CD4-positive, CD25-positive, alpha-beta regulatory T cell (primary cell): ENCODE measurements at places on chromosomes 11 and 22. TPM values are rescaled to one million over a fixed set of nuclear protein-coding genes. Genes with fewer than 3 reads are reported as not detected.
A peak's percentile ranks its signal among the peaks of the same experiment; 100 is the strongest.

The RRAS2 gene
- 13.9 TPM for total RNA-seq

The BLID gene
- total RNA-seq, result not detected

The MAP4K2 gene
- total RNA-seq, result 85.0 TPM

The GTSE1 gene
- total RNA-seq, result 1.3 TPM

The OR8G1 gene
- total RNA-seq, result not detected

The GDPD4 gene
- not detected for total RNA-seq

The OR52E8 gene
- not detected for total RNA-seq

The MRGPRE gene
- total RNA-seq, result not detected

The LDHAL6A gene
- total RNA-seq, result not detected

The SFI1 gene
- 300 TPM for total RNA-seq

The NCF4 gene
- total RNA-seq, result 53.1 TPM

- H3K4me3 ChIP-seq, result no peak overlapping the region
- H3K4me1 ChIP-seq, result no peaks in the 10 kb centered on the region
- H3K27me3 ChIP-seq, result no peaks in the 10 kb centered on the region
- H3K36me3 ChIP-seq, result no peaks in the 10 kb centered on the region
Observed at GRCh38 chr11:33500861-33501479, 199.7 kb downstream of the C11orf91 start.

- H3K4me3 ChIP-seq, result no peak overlapping the region
- no peaks in the 10 kb centered on the region for H3K36me3 ChIP-seq
- no peaks in the 10 kb centered on the region for H3K4me1 ChIP-seq
- DNase-seq, result no peak
- no peaks in the 10 kb centered on the region for H3K27me3 ChIP-seq
- no peak overlapping the region for H3K27ac ChIP-seq
Observed at GRCh38 chr11:109641549-109641948, 219.6 kb downstream of the C11orf87 start.

GRCh38 chr11:76225122-76225611 is 18.9 kb upstream of the WNT11 start:
- no peak for DNase-seq
- H3K4me1 ChIP-seq, result no peaks in the 10 kb centered on the region
- no peaks in the 10 kb centered on the region for H3K27me3 ChIP-seq
- no peaks in the 10 kb centered on the region for H3K36me3 ChIP-seq
- H3K27ac ChIP-seq, result no peak overlapping the region

GRCh38 chr11:133023232-133023631 is 509.1 kb downstream of the OPCML start:
- H3K4me1 ChIP-seq, result no peaks in the 10 kb centered on the region
- no peak for DNase-seq
- no peaks in the 10 kb centered on the region for H3K36me3 ChIP-seq
- H3K4me3 ChIP-seq, result no peak overlapping the region
- H3K27me3 ChIP-seq, result no peaks in the 10 kb centered on the region
- no peak overlapping the region for H3K27ac ChIP-seq

DNA sequence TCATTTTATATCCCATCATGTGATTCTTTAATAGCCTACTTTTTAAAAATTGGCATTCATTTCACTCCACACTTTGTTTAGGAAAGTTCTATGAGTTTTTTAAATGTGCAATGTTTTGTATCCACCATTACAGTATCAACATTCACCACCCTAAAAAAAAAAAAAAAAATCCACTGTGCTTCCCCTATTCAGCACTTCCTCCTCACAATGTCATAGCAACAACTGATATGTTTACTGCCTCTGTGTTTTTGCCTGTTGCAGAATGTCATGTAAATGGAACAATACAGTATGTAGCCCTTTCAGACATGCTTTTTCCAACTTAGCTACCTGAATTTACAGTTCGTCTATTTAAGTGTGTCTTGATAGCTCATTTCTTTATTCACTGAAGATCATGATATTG is 754.2 kb downstream of the FAM181B start:
- no peaks in the 10 kb centered on the region for H3K27me3 ChIP-seq
- no peaks in the 10 kb centered on the region for H3K36me3 ChIP-seq

DNA sequence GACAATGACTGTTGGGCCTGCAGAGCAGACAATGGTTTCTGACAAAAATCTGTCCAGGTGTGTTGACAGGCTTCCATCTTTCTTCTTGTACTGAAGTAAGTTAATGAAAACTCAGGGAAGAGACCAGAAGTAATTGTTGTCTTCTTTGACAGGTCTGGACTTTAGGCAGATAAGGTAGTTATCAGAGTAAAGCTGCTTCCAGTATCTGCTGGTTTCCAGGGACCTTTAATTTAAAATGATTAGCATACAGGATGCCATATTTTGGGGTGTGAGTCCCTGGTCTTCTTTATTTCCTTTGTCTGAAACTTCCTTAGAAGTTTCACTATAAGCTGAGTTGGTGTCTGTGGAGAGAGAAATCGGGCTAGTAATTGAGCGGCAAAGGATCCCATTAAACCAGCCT is 1.4 kb downstream of the TMX2 start:
- H3K27me3 ChIP-seq, result no peaks in the 10 kb centered on the region
- peaks cover 3% of the 10 kb centered on the region for H3K36me3 ChIP-seq
- H3K27ac ChIP-seq, result no peak overlapping the region
- H3K4me1 ChIP-seq, result peaks cover 35% of the 10 kb centered on the region
- no peak for DNase-seq

- no peaks in the 10 kb centered on the region for H3K27me3 ChIP-seq
- no peak overlapping the region for H3K4me3 ChIP-seq
- H3K36me3 ChIP-seq, result peaks cover 2% of the 10 kb centered on the region
- H3K4me1 ChIP-seq, result no peaks in the 10 kb centered on the region
Observed at GRCh38 chr11:103055221-103055890, 36.6 kb downstream of the DCUN1D5 start.

DNA sequence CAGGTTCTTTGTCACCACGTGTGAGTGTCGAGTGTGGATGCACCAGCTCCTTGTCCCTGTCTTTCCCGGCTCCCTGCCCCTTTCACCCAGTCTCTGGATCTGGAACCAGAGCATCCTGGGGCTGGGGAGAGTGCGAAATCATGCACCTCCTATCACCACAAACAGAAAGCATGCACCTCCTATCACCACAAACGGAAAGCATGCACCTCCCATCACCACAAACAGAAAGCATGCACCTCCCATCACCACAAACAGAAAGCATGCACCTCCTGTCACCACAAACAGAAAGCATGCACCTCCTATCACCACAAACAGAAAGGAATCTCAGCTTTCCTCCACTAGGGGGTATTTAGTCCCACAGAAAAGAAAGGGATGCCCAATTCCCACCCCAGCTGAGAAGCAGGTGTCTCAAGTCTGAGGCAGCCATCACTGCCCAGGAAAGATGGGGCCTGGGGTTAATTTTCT is 5.9 kb upstream of the GLB1L3 start:
- H3K4me1 ChIP-seq, result peaks cover 24% of the 10 kb centered on the region
- H3K27ac ChIP-seq, result no peak overlapping the region
- H3K27me3 ChIP-seq, result no peaks in the 10 kb centered on the region
- no peaks in the 10 kb centered on the region for H3K36me3 ChIP-seq

DNA sequence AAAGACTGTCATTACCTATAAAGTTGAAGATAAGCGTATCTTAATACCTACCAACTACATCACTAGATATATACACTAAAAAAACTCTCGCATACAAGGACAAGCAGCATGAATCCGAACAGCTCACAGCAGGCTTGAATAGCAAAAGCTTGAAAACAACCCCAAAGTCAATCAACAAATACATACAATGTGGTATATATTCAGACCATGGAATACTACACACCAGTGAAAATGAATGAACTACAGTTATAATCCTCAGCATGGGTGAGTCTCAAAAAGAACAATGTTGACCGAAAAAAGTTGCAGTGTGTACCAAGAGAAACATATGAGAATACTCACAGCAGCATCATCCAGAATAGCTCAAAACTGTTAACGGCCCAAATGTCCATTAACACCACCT is 25.2 kb downstream of the USP28 start:
- H3K4me1 ChIP-seq, result no peaks in the 10 kb centered on the region
- H3K27ac ChIP-seq, result no peak overlapping the region
- peaks cover 33% of the 10 kb centered on the region for H3K36me3 ChIP-seq
- DNase-seq, result no peak
- H3K4me3 ChIP-seq, result no peak overlapping the region
- no peaks in the 10 kb centered on the region for H3K27me3 ChIP-seq

DNA sequence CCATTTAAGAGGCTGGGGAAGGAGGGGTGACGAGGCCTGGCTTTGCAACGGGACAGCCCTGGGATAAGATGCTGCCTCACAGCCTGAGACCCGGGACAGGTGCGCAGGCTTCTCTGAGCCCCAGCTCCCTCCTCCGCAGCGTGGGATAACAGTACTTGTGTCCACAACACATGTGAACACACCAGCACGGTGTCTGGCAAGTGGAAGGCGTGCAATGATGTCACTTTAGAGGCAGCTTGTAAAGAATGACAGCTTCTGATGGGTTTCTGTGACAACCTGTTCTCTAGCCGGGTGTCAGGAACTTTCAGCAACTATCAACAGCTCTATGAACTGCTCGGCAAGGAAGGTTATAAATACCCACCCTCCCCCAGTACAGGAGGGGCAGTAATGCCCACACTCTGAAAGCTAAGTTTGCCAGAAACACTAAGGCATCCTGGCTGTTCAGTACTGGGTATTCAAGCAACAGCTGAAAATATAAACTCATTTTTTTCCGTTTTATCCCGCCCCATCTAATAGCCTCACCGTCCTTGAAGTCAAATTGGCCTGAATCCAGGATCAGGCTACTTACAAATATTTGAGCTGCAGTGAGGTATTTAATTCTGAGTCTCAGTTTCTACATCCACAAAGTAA is 59.7 kb downstream of the MYH9 start:
- DNase-seq, result no peak
- no peak overlapping the region for H3K4me3 ChIP-seq
- H3K36me3 ChIP-seq, result peaks cover 74% of the 10 kb centered on the region
- no peaks in the 10 kb centered on the region for H3K27me3 ChIP-seq
- peak overlapping the region; percentile 93 for H3K27ac ChIP-seq

GRCh38 chr11:14981507-14981906 is 9.4 kb upstream of the CALCA start:
- no peak overlapping the region for H3K4me3 ChIP-seq
- DNase-seq, result no peak
- H3K36me3 ChIP-seq, result no peaks in the 10 kb centered on the region
- peaks cover 11% of the 10 kb centered on the region for H3K27me3 ChIP-seq

- no peaks in the 10 kb centered on the region for H3K27me3 ChIP-seq
- DNase-seq, result no peak
- H3K4me1 ChIP-seq, result no peaks in the 10 kb centered on the region
- no peak overlapping the region for H3K27ac ChIP-seq
- H3K36me3 ChIP-seq, result peaks cover 14% of the 10 kb centered on the region
- H3K4me3 ChIP-seq, result no peak overlapping the region
Observed at GRCh38 chr11:75461151-75461550, 28.1 kb upstream of the KLHL35 start.

DNA sequence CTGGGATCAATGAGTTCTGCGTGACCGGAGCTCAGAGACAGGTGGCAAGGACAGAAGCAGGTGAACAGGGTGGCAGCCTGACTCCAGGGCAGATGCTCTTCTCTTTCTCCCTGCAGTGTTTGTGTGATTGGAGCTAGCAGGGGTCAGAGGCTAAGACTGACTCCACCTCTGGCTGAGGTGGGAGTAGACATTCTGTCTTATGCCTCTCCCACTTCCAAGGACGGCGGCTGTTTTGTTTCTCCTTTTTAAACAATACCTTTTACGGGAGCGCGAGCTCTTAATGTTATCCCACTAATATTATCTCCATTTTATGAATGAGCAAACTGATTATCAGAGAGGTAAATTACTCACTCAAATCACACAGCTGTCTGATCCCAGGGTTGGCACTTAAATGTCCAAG is 323.7 kb downstream of the MIAT start:
- H3K27me3 ChIP-seq, result no peaks in the 10 kb centered on the region
- H3K4me3 ChIP-seq, result no peak overlapping the region
- no peak for DNase-seq
- no peaks in the 10 kb centered on the region for H3K36me3 ChIP-seq
- H3K27ac ChIP-seq, result no peak overlapping the region
- H3K4me1 ChIP-seq, result no peaks in the 10 kb centered on the region

- H3K4me3 ChIP-seq, result no peak overlapping the region
- peaks cover 58% of the 10 kb centered on the region for H3K4me1 ChIP-seq
- no peaks in the 10 kb centered on the region for H3K27me3 ChIP-seq
- no peaks in the 10 kb centered on the region for H3K36me3 ChIP-seq
Observed at GRCh38 chr11:119319700-119320239, 2.8 kb upstream of the MCAM start.

- H3K4me1 ChIP-seq, result no peaks in the 10 kb centered on the region
- peaks cover 4% of the 10 kb centered on the region for H3K27me3 ChIP-seq
- DNase-seq, result no peak
- no peak overlapping the region for H3K4me3 ChIP-seq
Observed at GRCh38 chr11:62223095-62223494, 14.6 kb downstream of the SCGB2A1 start.

GRCh38 chr22:37681556-37682049 is 4.5 kb upstream of the NOL12 start:
- H3K4me1 ChIP-seq, result peaks cover 32% of the 10 kb centered on the region
- no peaks in the 10 kb centered on the region for H3K36me3 ChIP-seq
- no peak overlapping the region for H3K27ac ChIP-seq

DNA sequence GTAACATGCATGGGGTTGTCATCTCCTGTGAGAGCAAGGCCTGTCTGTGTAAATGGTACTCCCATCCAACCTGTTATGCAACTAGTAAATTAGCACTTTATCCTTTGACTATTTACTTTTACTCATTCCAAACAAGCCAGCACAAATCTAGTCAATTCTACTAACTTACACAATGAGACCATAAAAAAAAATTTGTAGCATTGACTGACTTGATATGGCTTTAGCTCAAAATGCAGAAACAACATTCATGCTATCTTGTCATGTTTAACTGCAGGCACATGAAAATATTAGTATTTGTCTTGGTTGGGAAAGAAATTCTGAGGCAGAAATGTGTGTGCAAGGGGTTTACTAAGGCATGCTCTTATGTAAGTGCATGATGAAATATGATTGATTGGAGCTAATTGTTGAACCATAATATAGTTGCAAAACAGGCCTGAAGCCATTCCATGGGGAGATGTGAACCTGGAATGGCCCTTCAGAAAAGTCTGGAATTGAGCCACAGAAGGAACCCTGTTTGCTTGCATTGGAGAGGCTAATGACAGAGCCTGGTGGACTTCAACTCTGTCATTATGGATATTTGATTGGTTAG is 2.5 kb downstream of the SLC22A25 start:
- no peak overlapping the region for H3K27ac ChIP-seq
- H3K4me3 ChIP-seq, result no peak overlapping the region
- DNase-seq, result no peak
- H3K27me3 ChIP-seq, result peaks cover 13% of the 10 kb centered on the region
- H3K4me1 ChIP-seq, result no peaks in the 10 kb centered on the region

DNA sequence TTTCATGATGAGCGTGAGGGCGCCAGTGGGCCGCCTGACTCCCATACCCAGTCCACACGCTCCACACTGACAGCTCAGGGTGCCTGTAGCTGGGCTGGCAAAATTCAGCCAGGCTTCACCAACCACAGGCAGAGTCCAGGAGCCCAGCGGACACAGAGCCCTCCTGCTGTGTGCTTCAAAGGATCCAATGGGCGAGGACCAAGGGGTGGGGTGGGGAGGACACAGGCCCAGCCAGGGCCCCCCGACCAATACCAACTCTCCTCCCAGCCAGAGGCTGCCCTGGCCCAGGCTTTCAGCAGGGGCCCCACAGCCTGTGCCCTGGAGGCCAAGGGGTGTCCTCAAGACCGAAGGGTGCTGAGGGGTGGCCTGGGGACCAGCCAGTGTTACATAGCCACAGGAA is 336.1 kb downstream of the CTTN start:
- no peaks in the 10 kb centered on the region for H3K4me1 ChIP-seq
- H3K36me3 ChIP-seq, result no peaks in the 10 kb centered on the region
- no peaks in the 10 kb centered on the region for H3K27me3 ChIP-seq
- no peak overlapping the region for H3K4me3 ChIP-seq
- H3K27ac ChIP-seq, result no peak overlapping the region
